ENCODE measurements at places on chromosomes 7 and 10.

GRCh38 chr7:107725138-107725740 lies 18.7 kb upstream of the CBLL1 start:
- ATAC-seq: peak; percentile 70

DNA sequence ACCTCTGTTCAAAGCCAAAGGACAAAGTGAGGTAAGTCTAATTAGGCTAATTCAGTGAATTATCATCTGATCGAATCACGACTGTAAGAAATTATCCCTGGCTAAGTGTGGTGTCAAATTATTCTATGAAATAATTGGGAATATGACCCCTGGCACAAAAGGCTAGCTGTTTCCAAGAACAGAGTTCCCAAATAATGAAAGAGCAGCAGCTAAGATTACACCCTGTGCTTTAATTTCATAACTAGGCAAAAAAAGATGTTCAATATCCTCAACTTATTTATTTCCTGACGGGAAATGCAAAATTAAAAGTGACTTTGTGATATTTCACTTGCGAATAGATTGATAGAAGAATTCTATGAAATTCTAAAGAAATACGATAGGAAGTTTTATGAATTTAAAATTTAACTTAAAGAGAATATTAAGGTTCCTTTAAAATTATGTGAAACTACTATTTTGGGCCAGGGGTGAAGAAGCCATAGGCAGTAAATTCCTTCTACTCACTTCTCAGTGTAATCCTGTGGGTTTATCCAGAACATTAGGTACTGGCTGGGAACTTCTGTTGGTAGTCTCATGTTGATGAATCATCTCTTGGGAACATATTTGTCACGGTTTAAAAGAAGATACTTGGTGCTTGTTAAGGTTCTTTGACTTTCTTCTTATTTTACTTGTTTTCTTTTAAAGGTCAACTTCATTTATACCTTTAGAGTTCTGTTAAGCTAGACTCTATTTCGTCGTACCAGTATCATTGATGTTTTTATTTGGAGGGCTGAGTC lies 148.5 kb downstream of the POLR1F start:
- ATAC-seq: no peak

DNA sequence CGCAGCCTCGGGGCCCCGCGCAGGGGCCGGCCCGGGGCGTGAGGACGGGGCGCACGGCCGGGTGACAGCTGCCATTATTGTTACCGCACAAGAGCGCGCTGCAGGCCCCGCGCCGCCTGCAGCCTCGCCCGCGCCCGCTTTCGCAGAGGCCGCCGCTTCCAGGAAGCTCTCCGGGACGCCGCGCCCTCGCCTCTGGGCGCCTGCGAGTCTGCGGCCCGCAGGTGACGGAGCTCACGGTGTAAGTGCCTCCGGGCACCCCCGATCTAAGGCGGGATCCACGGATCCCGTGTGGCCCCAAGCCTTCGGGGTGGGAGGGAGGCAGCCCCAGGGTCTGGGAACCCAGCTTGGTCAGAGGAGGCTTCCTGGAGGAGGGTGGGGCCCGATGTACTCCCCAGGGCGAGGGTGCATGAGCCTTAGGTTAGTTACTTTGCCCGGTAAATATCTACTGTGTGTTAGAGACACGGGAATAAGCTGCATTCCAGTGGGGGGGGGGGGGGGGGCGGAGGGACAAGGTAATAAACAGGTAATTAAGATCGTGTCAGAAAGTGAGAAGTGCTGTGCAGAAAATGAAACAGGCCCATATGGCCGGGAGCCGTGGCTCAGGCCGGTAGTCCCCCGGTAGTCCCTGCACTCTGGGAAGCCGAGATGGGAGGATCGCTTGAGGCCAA lies 638 bp downstream of the IQCE start:
- no peak for ATAC-seq

DNA sequence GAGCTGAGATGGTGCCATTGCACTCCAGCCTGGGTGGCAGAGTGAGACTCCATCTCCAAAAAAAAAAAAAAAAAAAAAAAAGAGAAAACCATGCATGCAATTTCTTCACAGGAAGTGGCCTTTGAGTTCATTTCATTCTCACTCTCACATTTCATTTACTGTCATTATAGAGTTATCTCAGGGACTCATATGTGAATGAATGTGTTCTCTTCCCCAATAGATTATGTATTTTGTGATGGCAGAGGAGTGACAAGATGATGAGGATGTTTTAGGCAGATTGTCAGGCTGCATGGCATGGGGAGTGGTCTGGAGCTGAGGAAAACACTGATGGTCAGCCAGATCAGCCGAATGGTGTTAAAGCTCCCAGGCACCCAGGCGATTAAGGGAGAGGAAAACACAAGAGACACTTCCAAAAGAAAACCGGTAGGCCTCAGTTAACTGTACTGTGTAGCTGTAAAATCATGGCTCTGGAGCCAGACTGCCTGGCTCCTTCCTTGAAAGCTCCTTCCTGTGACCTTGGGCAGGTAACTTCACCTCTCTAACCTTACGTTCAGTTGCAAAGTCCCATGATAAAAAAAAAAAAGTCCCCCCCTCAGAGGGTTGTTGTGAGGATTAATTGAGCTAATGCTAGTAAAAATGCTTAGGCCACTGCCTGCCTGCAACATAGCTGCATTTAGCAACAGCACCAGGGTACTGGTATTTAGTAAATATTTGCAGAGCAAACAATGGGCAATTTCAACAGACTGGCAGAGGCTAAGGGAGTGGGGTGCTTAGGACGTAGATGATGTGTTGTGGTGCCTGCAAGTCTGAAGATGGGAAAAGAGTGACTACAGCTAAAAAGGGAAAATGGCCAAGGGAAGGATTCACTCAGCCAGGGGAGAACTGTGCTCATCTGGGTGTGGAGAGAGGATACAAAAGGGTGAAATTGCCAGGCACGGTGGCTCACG lies 6.9 kb downstream of the FRAT2 start:
- no peak for ATAC-seq

DNA sequence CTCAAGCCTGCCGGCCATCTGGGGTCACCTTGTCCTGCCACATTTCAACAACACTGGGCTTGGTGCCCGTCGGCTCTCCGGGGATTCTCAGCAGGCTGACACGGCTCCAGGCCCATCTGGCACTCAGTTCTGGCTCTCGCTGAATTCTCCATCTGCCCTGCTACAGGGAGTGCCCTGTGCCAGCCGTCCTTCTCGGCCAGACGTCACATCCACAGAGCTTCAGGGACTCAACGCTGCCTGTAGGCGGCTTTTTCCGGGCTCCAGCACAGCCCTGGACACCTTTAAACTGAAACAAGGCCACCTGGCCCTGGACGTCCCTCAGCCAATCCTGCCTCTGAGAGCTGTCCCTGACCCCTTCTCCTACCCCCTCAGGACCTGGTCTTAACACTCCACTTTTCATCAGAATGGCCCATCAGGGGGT lies 43.0 kb downstream of the TMEM130 start:
- ATAC-seq: peak; percentile 78

- peak; percentile 58 for ATAC-seq
These were observed 169.9 kb downstream of the RNF133 start for GRCh38 chr7:122528879-122529481.

DNA sequence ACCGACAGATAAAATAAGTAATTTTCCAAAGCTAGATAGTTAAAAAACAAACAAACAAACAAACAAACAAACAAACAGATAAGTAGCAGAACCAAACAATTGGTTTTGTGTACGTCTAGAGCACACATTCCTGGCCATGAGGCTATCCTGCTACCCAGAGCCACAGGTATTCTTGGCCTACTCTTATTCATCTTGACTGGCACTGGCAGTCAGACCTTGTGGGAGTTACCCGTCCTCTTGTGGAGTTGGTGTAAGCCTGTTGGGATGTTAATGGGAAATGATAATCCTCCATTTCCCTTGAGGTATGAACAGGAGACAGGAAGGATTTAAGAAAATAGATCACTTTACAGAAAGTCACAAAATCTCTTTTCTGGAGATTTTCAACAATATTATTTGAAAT lies 142.4 kb upstream of the MEOX2 start:
- no peak for ATAC-seq

GRCh38 chr7:146510088-146510680 lies 393.6 kb downstream of the CNTNAP2 start:
- no peak for ATAC-seq

- ATAC-seq: no peak
These were observed 608.8 kb downstream of the LRMDA start for GRCh38 chr10:76040107-76040829.

GRCh38 chr7:69025249-69025648 lies 573.0 kb upstream of the AUTS2 start:
- ATAC-seq: no peak

DNA sequence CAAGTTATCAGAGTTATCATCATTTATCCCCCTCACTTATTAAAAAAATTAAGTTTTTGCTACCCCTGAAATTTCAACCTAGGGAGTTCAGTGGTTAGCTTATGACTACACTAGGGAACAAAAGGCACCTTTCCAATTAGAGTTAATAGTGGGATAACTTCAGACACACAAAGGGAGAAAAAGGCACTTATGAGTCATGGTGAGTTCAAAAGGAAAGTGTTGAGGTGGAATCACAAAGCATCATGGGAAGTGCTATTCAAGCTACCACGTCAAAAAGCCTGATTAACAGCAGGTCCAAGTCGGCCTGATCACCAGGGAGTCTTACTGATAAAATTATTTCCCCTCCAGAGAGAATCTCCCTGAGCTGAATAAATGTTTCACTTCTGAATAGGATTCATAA lies 165.7 kb downstream of the C7orf25 start:
- ATAC-seq: no peak

DNA sequence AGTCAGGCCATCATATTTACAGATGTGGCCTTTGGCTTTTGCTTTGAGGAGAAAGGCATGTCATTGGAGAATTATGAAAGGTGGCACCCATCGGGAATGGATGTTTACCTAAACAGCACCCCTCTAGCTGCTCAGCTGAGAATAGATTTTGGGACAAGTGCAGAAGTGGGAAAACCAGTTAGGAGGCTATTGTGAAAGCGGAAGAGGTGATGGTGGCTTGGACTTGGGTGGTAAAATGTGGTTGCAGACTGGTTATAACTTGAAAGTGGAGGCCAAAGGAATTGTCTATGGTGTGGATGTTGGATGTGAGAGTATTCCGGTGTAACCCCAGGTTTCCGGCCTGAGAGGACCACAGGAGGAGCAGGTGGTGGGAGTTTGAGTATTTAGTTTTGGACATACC lies 5.2 kb upstream of the SLC12A9 start:
- no peak for ATAC-seq
